Left kidney (tissue), 8 donors: ENCODE measurements at places on chromosomes 1 and 21. TPM values are rescaled to one million over a fixed set of nuclear protein-coding genes. Genes with fewer than 3 reads are reported as not detected.

The LCE1D gene
- polyA plus RNA-seq, result not detected

The AMY2A gene
- 0.53 TPM for polyA plus RNA-seq

The TMEM201 gene
- polyA plus RNA-seq, result 17.1 TPM

The IL20 gene
- not detected for polyA plus RNA-seq

The MECR gene
- 29.1 TPM for polyA plus RNA-seq

The HJV gene
- 0.13 TPM for polyA plus RNA-seq

The ECE1 gene
- polyA plus RNA-seq, result 46.0 TPM

DNA sequence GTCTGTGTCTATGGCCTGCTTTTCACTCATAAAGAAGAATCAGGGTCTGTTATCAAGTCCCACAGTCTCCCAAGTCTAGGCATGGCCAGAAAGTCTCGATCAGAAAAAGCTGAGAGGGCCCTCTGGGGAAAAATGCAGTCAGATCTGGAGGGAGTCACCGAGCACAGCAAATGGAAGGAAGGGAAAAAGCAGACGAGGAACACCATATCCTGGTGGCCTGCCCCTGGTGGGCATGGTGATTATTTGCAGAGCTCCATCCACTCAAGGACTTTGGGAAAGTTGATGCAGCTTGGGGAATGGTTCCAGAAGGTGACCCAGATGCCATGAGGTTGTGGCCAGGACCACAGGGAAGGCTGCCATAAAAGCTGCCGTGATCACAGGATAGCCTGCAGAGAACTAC is 189.1 kb downstream of the CLIC6 start:
- DNase-seq, result no peak

DNA sequence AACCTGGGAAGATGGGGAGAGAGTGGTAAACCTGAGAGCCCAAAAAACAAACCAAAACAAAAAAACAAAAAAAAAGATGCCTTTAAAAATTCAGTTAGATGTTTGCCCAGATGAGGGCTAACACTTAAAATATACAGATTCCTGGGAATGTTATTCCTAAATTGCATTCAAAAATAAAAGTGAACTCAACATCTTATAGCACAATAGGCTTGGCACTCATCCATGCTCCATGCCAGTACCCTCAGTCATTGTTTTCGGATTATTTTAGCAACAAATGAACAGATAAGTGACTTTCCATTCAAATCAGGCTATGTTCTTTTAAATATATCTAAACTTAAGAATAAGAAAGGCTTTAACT is 3.7 kb downstream of the ATP1A1 start:
- no peak for DNase-seq

DNA sequence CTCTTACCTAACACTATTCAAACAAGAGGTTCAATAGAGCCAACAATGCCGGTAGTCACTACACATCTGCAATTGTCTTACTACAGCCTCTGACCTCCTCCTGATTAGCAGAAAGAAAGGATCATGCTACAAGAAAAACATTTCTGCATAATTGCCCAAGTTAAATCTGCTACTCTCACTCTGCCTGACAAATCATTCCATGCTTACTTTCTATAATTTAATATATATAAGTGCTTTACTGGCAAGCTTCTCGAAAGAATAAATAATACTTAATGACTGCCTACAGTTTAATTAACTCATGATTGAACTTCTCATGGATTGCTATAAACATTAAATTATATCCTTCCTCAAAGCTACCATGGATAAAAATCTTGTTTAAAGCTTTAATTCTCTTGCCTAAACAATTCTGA is 156.0 kb downstream of the SLC45A1 start:
- no peak for DNase-seq

DNA sequence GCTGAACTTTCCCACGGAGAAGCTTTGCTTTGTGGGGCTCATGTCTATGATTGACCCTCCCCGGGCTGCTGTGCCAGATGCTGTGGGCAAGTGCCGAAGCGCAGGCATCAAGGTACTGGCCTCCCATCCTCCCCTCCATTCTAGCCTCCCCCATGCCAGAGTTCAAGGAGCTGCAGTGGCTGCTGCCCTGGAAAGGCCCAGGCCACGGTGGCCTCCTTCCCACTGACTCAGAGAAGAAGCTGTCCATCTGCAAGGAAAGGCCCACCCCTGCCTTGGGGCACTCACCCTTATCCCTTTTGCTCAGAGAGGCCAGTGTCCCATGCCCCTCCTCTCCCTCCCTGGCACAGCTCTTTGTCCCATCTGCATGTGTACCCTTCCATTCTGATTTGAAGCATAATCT is 14.9 kb downstream of the ATP1A2 start:
- no peak for DNase-seq

DNA sequence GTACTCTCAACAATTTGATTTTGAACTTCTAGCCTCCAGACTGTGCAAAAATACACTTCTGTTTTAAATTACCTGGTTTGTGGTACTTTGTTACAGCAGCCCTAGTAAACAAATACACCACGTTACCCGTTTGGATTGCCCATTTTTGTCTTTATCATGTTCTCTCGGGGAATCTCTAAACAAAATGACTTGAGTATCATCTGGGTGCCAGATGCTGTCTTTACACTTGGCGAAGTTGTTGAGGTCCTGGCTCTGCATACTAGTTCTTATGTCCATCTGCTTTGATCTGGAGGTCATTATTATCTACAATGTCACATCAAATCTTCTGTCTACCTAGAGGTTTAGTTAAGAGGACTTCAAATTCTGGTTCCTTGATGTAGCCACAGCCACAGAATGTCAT is 142.4 kb upstream of the NRIP1 start:
- DNase-seq, result no peak

GRCh38 chr21:41139275-41139674 is 28.7 kb upstream of the BACE2 start:
- DNase-seq, result no peak

DNA sequence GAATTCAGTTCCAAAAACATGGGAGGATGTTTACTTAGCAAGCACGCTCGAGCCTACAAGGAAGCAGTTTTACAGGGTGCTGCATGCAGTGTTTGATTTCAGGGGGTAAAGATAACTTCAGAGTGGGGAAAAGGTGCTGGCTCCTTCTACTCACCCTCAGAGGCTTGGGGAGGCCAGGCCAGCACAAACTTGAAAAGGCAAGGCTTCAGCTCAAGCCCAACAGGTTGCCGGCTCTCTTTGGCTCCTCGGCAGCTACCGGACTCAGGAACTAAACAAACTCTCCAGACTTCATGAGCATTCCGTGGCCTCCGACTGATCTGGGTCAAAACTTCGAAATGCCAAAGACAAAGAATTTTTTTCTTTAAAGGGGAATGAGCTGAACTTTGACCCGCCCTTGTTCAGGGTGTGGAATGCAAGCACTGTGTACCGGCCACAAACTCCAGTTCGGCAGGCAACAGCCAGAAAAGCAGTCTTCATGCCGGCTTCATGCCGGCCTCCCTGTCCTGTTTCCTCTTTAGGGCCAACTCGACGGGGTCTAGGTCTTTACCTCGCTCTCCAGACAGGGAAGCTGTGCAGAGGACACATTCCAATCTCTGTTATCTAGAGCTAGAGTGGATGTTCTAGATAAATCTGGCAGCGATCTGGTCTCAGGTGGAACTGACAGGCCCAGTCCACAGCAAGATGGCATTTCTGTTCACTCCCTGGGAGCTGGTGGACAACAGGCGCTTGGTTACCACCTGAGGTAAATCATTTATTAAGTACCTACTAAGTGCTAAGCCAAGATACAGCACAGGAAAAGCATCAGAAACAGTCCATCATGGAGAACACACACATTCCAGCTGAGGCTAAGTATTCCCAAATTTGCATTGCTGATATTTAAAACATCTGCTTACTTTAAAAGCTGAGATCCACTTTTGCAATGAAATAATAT is 75.0 kb downstream of the CD46 start:
- no peak for DNase-seq

DNA sequence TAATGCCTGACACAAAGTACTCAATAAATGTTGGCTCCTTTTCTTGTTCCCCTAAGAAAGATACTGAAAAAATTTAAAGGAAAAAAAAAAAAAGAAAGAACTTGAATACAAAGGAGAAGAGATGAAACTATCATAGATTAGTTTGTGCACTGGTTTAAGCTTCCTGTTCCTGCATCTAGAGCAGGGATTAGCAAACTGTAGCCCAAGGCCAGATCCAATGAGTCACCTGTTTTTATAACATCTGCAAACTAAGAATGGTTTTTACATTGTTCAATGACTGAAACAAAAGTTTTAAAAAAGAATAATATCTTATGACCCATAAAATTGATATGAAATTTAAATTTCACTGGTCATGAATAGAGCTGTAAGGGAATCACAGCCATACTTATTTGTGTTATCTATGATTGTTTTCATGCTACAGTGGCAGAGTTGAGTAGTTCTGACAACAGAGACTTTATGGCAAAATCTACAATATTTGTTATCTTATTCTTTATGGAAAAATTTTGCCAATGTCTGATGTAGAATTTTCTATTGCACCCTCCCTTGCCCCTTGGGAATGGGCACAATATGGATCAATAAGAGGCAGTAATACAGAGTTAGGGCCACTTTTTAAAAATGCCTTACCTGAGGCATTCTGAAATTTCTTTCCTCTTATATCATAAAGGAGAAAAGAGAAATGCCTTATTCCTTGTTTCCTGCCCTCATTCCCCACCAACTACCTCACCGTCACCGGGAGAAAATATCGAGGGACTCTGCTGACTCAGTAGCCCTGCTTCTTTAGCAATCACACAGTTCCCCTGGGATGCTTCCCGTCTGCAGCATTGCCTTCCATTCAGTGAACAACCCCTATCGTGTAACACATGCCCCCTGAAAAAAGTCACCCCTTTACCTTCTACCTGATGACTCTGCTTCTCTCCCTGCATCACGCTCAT is 50.6 kb downstream of the WDR64 start:
- no peak for DNase-seq

- DNase-seq, result no peak
Observed at GRCh38 chr21:43306911-43307676, 119.8 kb downstream of the SIK1 start.

DNA sequence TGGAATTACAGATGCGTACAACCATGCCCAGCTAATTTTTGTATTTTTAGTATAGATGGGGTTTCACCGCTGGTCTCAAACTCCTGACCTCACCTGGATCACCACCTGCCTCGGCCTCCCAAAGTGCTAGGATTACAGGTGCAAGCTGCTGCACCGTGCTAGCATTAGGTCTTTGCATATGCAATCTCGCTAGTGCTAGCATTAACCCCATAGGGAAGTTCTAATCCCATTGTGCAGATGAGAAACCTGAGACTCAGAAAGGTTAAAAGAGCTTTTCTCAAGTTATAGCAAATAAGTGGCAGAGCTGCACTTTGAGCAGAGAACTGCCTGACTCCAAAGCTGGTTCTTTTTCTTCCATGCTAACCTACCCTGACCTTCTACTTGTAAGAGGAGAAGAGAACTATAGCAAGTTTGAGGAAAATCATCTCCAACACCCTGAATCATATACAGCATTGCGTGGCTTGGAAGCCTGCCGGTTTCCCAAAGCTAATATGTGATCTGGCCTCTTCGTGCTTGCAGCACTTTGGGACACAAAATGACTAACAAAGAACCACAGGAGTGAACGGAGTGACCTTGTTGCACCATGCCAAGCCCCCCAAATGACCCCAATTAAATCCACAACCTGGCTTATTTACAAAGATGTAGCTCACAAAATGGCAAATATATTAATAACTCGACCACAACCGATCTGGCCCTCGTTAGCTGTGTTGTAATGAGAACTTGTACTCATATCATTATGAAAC is 185.1 kb downstream of the TM2D1 start:
- no peak for DNase-seq

DNA sequence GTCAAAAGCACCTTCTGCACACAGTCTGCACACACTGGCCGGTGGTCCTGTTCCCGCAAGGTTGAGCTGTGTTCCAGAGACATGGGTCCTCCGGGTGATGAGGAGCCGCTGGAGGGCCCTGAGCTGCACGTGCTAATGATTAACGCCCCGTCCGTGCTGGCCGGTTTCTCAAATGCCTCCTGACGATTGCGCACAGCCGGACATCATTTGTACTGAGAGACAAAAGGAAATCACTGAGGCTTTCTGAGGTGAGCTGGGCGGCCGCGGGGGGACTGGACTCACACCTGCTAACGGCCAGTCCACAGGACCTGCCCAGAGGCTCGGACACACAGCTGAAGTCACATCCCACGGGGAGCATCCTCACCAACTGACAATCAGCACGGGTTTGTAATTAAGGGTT is 29.2 kb downstream of the POFUT2 start:
- no peak for DNase-seq

GRCh38 chr1:193199940-193200339 is 13.5 kb upstream of the B3GALT2 start:
- no peak for DNase-seq

GRCh38 chr1:59238993-59239392 is 57.9 kb upstream of the FGGY start:
- no peak for DNase-seq

DNA sequence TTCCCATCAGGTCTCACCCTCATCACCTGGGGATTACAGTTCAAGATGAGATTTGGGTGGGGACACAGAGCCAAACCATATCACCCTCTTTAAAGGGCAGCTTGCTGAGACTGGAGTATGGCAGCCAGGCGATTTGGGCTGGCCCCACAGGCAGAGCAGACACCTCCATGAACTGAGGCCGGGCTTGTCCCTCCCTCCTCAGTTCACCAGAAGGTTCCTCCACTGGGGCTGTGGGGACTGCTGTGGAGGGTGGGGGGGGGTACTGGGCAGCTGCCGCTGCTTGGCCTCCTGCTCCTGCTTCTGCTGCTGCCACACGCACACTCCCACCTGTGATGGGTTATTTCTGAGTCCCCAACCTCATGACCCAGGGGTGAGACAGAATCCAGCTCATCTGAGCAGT is 53.9 kb upstream of the PDE9A start:
- no peak for DNase-seq

GRCh38 chr1:18661404-18662285 is 31.0 kb downstream of the PAX7 start:
- no peak for DNase-seq

DNA sequence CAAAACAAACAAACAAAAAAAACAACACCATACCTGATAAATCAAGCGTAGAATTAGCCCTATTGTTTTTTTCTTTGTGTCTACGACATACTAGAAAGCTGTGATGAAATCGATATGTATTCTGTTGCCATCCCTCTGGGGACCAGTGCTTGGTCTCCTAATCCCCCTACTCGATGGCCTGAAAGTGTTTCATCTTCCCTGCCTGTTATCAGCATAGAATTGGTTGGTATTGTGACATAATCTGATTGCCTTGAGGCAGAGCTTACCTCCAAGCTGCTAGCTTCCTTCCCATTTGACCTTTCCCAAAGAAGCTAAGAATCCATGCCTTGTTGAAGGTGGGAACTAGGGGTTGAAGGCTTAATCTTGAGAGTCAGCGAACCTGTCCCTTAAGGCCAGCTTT is 40.7 kb upstream of the PIGV start:
- no peak for DNase-seq

DNA sequence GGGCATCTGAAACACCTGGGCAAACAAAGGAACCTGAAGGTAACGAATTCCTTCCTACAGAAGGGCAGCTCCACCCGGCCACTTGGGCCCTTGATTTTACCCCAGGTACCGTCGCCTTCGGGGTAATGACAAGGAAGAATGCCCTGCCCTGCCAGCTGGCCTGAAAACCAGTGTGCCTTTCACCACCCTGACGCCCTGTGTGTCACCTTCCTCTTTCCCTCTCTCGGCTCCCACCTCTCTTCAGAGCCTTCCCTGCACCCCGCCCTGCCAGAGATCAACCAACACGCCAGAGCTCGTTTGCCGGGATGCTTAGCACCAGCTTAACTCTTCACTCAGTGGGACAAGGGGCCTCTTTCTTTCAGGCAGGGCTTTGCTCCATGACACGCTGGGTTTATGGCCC is 86.0 kb downstream of the SIM2 start:
- no peak for DNase-seq
